ENCODE measurements at places on chromosomes 16 and 17.

DNA sequence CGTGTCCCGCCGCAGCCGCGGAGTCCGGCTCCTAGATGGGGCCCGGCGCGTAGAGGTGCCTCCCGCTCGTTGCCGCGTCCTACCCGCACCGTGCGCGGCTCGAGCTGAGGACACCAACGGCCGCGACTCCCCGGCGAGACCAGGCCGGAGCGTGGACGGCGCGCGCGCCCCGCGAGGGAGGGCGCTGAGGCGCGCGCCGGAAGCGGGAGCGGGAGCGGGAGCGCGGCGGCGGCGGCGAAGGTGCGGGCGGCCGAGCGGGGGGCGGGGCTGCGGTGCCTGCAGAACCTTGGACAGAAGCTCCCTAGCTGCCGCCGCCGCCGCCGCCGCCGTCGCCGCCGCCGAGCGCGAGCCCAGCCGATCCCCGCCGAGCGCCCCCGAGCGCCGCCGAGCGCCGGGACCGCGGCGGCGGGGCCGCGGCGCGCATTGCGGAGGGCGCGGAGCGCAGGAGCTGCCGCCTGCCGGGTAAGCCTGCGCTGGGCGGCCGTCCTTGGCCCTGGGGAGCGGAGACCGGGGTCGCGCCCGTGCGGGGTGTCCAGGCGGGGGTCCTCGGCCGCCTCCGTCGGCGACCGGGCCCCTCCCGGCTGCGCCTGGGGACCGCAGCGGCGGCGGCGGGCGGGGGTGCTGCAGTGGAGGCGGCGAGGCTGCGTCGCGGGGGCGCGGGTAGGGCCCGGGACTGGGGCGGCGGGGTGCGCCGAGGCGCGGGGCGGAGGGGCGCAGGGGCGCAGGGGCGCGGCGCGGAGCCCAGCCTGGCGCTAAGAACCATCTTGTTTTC lies at the start of gene CDK5R1:
CDK5R1 (plus strand) TSS at position 293 of the 772 bp plus-strand sequence. CDS start 628 bp downstream, outside the sequence.
- no peak for DNase-seq

DNA sequence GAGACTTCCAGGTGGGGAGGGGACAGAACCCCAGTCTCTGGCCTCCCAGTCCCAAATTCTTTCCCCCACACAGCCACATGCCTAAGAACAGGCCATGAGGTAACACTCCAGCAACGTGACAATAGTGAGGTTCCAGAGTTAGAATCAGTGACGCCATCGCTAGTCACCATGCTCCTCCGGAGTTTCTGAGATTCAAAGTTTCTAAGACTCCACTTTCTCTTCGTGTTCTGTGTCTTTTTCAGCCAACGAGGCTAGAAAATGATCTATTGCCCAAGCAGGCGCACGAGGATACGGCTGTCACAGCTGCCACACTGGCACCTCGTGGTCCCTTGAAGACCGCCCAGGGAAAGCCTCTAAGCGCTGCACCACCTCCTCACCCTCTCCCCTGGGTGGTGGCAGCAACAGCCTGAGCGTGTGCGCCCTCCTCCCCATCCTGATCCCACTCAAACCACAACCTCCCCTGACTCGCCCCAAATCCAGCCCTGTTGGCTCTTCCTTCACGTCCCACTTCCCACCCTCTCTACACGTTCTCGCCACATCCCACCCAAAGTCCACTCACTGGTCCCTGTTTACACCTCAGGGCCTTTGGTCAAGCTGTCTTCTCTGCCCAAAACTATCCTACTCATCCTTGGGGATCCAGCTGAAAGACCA lies 1.0 kb downstream of the MCRIP1 start:
- DNase-seq, result no peak

DNA sequence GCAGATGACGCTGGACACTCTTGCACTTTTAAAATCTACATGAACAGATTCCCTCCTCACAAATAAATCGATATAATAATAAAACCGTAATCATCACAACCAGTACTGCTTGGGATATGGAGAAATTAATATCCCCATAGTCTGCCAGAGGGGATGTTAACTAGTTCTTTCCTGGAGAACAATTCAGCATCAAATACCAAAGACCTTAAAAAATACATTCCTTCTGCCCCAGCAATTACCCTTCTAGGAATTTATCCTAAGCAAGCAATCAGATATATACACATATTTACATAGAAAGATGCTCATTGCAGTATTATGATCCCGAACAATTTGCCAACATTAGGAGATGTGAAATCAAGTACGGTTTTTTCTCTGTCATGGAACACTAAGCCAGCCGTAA lies 21.8 kb downstream of the SMYD4 start:
- no peak for DNase-seq

DNA sequence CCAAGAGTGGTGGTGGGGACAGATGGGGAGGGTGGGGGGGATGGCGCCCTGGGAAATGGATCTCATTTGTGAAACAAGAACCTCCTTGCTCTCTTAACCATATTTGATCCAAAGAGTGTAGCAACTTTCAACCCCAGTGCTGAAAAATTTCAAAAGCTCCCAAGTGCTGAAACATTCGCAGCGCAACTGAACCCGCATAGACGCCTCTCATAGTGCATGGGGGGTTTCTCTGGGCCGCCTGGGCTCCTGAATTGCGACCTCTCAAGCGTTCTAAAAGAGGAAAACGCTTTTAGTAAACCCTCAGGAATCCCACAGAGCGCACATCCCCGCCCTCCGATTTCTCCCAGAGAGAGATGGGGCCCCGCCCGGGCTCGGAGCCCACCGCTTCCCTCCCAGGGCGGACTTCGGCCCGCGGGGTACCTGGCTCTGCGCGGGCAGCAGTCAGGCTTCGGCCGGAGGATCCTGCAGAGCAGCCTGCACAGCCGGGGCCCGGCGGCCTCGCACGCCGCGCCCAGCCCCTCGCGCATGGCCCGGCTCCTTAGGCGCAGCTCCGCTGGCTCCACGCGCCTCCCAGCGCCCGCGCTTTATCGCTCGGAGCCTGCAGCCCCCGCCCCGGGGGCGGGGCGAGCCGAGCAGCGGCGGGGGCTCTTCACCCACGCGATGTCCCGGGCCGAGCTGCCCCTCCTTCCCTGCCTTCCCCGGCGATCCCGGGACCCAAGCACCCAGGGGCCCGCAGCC lies 7.0 kb downstream of the NOS2 start:
- DNase-seq, result no peak

DNA sequence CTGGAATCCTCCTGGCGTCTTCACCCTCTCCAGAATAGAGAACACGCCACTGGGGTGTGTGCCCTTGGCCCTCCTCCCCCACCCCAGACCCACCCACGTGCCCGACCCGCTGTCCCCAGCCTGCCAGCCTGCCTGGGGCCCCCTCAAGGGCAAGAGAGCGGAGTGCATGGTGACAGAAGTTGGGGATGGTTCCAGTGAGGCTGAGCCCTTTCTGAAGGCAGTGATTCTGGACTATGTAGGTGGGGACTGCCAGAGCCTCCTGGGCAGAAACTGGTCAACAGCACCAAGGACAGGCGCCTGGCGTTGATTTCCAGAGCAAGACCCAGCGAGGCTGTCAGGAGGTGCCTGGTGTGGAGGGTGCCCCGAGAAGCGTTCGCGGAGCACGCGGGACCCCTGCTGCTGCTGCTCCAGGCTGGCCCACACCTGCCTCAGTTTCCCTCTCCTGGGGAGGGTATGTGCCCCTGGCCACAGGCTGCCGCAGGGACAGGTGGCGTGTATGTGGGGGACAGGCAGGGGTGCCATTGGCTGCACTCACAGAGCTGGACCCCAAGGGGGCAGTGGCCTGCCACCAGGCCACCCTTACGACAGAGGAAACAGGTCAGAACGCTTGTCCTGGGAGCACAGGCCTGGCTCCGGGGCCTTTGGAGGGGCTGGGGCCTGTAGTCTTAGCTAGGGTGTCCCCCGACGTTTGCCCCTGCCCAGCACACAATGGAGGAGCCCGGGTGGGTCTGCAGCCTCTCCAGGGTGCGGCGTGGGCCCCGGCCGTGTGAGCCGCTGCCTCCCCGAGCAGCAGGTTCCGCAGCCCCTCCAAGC lies 1.2 kb downstream of the SSTR5 start:
- DNase-seq, result no peak

- no peak for DNase-seq
Measured at GRCh38 chr16:84700446-84701300, 873 bp downstream of the USP10 start.

Measured in breast epithelium (tissue), 4 donors.